ENCODE measurements at places on chromosomes 3 and 15.

GRCh38 chr3:80241791-80242190 lies 474.0 kb upstream of the ROBO1 start:
- no peak for DNase-seq

- DNase-seq = no peak
These were observed 80.6 kb downstream of the CCR1 start for GRCh38 chr3:46127503-46127902.

DNA sequence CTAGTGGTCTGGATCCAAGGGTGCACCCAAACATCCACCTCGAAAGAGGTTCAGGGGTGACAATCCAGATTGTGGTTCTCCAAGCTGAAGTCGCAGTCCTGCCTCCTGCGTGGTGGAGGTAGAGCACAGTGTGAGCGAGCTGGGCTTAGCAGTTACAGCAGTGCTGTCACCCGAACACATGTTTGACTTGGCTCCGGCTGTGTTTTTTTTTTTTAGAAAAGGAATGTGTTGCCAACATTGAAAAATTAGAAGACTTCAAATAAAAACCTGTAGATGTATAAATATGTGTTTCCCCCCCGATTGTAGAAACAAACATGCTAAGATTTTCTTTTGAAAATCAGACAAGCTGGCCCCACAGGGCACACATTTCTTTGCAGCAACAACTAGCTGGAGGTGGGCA lies 530.8 kb downstream of the SHQ1 start:
- DNase-seq = no peak

- no peak for DNase-seq
These were observed 284.5 kb upstream of the SEMA6D start for GRCh38 chr15:47432826-47433225.

GRCh38 chr3:100316641-100317069 lies 17.9 kb upstream of the NIT2 start:
- DNase-seq = no peak

- no peak for DNase-seq
These were observed 14.6 kb upstream of the NIT2 start for GRCh38 chr3:100319951-100320350.

DNA sequence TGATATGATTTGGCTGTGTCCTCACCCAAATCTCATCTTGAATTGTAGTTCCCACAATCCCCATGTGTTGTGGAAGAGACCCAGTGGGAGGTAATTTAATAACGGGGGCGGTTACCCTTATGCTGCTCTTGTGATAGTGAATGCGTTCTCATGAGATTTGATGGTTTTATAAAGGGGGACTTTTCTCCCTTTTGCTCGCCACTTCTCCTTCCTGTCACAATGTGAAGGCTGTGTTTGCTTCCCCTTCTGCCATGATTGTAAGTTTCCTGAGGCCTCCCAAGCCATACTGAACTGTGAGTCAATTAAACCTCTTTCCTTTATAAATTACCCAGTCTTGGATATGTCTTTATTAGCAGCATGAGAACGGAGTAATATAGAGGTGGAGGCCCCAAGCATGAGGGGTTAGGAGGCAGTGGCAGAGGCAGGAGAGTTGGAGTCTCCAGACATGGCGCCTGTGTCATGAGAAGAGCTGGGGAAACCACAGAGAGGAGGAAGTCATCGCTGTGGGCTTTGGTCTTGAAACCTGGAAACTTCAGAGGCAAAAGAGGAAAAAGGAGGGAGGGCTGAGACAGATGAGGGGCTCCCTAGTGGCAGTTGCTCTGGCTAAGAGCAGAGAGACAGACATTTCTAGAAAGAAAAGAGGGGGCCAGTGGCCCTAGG lies 107.8 kb upstream of the VEPH1 start:
- DNase-seq = no peak

DNA sequence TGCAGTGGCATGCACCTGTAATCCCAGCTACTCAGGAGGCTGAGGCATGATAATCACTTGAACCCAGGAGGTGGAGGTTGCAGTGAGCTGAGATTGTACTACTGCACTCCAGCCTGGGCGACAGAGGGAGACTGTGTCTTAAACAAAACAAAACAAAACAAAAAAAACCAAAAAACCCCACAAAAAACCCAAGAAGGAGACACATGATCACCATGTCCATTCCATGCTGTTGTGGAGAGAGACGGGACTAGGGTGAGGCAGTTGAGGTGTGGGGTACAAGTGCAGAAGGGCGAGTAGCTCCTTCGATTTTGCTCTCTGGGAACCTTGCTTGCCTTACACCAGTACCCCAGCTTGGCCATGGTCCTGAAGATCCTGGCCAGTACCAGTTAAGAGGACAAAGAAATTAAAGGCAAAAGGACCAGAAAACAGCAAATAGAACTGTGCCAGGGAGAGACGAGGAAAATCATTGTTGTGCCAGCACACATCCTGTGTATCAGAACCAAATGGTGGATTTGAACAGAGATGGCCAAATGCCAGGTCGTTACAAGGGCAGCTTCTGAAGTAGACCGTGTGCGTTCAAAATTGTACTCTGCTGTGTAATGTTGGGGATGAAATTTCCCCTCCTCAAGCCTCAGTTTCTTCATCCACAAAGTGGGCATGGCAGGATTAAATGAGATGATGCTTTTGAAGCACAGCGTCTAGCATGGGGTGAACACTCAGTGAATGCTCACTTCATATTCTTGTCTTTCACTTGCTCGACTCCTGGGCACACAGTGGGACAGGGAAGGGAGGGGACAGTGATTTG lies 42.9 kb upstream of the CTSH start:
- no peak for DNase-seq

GRCh38 chr3:99637016-99637367 lies 1.4 kb upstream of the COL8A1 start:
- DNase-seq = no peak

DNA sequence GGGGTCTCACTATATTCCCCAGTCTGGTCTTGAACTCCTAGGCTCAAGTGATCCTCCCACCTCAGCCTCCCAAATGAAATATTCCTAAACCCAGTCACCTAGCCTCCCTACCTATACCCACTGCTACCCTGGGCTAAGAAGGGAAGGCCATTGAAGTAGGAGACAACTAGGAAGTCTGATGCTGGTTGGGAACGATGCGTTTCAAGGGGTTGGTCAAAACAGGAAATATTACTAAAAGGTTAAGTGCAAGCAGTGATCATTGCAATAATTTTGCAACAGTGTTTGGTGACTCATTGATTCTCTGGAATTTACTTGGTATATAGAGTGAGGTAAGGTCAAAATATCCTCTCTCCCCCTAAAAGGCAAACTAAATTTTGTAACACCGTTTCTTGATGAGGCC lies 4.6 kb upstream of the UQCRC1 start:
- no peak for DNase-seq

DNA sequence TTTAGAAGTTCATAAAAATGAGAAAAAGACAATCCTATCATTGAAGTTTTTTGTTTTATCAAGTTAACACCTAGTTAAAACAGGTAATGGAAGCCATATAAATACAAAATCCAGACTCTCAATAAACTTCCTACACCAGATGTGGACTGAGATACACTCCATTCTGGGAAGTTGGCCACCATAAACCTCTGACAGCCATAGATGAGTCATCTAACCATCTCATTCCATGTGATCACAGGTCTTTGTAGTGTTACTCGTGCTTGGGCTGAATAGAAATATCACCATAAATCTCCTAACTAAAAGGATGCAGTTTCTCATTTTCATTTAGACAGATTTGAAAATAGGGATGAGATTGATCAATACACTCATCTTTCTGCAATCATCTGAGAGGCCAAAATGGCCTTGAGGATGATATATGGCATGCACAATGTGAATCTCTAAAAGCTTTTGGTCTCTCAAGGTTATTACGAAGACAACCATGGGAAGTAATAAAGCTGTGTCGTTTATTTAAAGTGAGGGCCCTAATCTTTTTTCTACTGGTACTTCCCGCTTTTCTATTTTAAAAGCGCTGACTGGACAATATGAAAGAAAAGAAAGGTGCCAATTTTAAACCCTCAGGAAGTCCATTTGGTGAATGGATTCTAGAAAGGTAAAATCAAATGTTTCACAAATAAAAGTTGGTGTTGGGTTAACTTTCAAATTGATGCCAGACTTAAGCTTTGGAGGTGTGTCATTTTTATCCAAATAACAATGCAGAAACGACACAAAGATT lies 155.5 kb downstream of the POLR2M start:
- DNase-seq = no peak

- no peak for DNase-seq
These were observed 110.7 kb upstream of the EPHA3 start for GRCh38 chr3:88996691-88997090.

- DNase-seq = no peak
These were observed 66.8 kb downstream of the CHRNA7 start for GRCh38 chr15:32096916-32097617.

DNA sequence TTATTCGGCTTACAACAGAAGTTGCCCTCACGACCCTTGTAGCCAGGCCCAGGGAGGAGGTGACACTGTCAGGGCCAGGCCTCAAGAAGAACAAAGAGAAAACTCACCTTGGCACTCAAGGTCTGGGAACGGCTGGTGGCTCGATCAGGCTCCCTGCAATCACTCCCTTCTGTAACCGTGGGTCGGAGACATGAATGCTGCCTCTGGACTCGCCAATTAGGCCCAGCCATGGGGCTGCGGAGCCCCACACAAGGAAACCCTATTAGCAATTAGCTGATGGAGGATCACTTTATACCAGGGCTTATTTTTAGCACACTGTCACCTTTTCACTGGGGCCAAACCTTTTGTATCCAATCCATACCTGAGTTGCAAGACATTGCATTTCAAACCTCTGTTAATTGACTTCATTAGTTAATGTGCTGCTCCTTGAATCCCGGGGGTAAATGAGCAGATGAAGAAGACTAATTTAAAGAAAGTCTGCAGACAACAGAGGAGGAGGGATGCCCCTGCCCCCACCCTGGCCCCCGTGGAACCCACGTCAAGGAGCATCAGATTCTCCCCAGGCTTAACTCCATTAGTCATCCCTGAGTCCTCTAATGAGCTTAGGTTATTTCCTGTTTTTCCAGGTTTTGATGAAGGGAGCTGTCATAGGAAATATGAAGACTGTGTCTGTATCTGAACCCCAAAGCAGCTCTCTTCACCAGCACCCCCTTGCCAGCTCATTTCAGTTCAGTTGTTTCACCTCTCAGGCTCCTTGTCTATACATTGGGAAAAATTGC lies 255.3 kb downstream of the RORA start:
- DNase-seq = no peak

DNA sequence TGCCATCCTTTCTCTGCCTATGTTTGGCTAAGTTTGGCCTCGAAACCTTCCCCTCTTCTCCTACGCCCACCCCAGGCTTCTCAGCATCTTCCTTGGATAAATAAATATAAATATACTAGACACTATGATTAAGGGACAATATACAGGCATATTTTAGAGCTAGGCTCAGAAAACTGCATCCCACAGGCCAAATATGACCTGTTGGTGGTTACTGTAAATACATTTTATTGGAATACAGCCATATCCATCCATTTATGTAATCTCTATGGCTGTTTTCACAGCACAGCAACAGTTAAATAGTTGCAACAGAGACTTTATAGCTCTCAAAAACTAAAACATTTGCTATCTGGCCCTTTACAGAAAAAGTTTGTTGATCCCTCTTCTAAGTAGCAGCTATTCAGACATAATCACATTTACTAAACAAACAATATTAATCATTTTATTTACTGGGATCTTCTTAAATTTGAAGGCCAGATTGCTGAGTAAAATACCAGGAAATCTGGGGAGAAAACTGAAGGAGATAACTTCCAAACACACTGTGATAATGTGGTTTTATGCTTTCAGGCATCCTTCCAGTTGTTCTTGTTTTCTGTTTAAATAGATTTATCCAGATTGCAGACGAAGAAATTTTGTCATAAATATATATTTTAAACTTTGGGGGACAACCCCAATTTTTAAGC lies 269.7 kb upstream of the THRB start:
- no peak for DNase-seq

DNA sequence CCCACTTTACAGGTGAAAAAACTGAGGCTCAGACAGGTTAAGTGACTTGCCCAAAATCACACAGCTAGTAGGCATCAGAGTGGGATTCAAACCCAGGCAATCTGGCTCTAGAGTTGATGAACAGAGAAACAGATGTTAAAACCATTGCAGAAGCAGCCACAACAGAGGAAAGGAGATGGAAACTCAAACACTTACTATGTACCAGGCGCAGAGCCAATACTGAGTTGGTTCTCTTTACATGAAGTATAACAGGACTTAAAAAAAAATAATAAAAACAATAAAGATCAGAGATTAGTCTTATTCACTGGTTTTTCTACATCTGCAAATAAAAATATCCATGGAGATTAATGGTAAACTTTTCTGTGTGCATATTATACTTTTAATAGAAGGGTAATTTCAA lies 84.9 kb upstream of the SPATA12 start:
- DNase-seq = no peak

GRCh38 chr3:49158103-49158709 lies 7.9 kb downstream of the CCDC71 start:
- DNase-seq = peak; percentile 13

- DNase-seq = no peak
These were observed 9.2 kb upstream of the TGFBR2 start for GRCh38 chr3:30597131-30597768.

DNA sequence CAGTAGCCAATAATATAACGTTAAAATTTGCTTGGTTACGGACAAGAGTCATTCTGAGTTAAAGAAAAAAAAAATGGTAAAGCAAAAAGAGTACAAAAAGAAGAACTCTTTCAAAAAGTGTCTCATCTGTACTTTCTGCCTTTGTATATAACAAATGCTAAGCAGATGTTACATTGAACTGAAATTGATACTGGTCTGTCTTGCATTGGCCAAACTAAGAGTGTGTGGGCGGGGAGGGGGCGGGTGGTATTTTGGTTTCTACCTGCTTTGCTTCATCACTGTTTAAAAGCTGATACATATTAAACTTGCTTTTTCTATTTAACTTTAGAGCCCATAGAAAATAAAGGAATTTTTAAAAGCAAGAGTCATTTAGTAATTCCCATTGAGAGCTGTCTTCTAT lies 215.0 kb upstream of the THBS1 start:
- no peak for DNase-seq

DNA sequence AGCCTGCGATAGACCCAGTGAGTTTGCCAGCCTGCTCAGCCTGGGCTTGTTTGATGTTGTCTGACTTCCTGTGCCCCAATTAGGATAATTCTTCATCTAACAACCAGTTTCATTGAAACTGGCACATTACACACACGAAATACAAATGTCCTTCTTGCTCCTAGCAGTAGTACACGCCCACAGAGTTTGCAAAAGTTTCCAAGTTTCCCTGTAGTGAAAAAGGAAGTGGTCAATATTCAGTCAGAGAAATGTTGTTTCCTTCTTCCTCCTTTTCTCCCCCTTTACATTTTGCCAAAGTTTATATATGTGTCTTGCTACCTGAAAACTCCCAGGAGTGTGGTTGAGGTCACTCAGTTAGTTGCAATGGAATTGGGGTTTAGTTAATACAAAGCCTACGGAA lies 58.4 kb upstream of the LRTM1 start:
- DNase-seq = no peak

GRCh38 chr3:133880287-133880686 lies 15.4 kb downstream of the RAB6B start:
- no peak for DNase-seq

GRCh38 chr3:191973820-191974219 lies 512.9 kb downstream of the PYDC2 start:
- DNase-seq = no peak

GRCh38 chr3:69130689-69131088 lies 8.3 kb upstream of the LMOD3 start:
- no peak for DNase-seq
